ENCODE measurements at places on chromosomes 1 and 21.
A peak's percentile ranks its signal among the peaks of the same experiment; 100 is the strongest.

- no peak for DNase-seq
Measured at GRCh38 chr1:62716397-62716796, 28.2 kb upstream of the DOCK7 start.

DNA sequence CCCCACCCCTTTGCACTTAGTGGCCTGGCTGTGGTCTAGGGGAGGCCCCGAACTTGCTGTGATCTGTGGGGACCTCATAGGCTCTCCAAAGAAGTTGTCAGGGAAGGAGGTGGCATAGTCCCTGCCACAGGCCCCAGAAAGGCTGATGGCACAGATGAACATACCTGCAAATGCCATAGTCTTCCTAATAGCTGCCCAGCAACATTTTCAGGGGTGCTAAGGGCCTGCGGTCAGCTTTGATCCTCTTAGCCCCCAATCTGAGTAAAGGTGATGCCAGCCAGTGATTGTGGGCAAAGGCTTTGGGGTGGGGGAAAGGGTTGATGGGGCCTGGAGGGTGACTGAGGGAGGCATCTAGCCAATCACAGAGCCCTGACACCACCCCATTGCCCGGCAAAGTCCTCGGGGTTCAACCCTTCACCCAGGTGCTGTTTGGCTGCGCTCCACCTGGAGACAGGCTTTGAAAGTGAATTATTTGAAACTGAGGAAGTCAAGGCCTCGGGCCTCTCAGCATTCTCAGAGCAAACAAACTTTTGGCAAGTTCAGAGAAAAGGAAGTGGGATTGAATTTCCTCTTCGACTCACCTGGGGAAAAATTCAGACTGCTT, 35.8 kb downstream of the PAX7 start:
- no peak for DNase-seq

GRCh38 chr1:55544826-55545225, 329.7 kb upstream of the USP24 start:
- no peak for DNase-seq

GRCh38 chr1:236113324-236114032, 28.9 kb upstream of the GPR137B start:
- no peak for DNase-seq

- DNase-seq: no peak
Measured at GRCh38 chr1:65531972-65532570, 111.6 kb downstream of the LEPR start.

- no peak for DNase-seq
Measured at GRCh38 chr1:118136187-118136941, 48.7 kb downstream of the SPAG17 start.

DNA sequence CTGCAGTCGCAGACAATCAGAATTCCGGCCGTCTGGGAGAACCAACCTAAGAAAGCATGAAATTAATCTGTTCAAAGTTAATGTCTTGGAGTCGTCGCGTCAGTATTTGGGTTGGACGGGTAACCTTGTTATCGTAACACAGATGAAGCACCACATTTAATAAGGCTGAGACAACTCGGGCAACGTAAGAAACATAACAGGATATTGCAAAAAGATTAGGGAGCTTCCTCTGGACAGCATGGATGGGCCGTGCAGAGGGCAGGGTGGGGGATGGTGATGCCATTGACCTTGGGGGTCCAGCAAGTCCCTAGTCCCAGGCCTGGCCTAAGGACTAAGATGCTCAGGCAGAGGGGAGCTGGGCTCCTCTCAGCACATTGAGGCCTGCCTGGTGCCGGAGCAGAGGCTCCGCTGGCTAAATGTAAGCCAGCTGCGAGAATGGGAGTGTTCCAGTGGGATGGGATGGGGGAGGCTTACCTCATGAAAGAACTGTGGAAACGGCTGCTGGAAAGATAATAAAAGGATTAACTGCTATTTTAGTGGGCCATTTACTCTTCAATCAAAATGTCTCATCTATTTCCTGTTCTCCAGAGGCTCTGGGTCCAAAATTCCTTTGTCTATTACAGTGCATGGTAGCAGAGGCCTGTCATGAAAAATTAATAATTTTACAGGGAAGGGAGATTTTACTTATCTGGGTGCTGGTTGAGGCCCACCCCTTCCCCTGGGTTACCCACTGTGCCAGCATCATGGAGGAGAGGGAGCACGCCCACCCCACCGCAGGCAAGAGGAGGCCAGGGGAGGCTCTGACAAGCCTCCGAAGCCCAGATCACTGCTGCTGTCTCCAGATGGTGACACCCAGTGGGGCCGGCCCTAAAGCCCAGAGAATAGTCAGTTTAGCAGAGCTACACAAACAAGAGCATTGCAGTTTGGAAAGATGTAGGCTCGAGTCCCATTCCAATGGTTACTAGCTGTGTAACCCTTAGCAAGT, 131.6 kb downstream of the DMRTB1 start:
- no peak for DNase-seq

DNA sequence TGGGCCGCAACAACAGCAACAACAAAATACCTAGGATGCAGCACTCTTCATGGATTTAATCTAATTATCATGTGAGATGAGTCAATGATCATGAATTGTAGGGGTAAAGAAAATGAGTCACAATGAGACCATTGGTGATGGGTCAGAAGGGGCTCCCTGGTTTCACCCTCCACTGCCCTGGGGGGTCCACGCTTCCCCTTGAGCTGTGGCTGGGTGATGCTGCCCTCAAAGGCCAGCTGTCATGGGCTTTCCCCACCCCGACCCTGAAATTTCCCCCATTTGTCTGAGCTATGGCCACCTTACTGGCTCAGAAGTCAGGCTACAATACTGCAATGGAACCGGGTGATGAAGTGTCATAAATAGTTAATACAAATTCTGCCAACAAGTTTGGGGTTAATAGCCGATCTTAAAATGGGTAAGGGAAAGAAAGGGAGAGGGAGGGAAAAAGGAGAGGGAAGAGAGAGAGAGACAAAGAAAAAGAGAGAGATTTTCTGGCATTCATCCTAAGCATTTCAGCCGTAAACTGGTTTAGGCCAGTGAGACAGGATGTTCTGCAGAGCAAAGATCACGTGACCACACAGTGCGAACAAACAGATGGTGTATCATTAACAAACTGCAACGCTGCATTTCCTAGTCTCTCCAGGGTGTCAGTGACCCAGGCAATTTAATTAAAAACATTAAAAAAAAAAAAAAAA, 143.4 kb upstream of the ERRFI1 start:
- peak; percentile 93 for DNase-seq

DNA sequence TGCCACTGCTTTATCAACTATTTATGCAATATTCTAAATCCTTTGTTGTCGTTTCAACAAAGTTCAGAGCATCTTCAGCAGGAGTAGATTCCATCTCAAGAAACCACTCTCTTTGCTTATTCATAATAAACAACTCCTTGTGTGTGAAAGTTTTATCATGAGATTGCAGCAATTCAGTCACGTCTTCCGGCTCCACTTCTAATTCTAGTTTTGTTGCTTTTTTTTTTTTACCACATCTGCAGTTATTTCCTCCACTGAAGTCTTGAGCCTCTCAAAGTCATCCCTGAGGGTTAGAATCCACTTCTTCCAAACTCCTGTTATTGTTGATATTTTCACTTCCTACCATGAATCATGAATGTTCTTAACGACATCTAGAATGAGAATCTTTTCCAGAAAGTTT, 14.8 kb upstream of the ETS2 start:
- no peak for DNase-seq

DNA sequence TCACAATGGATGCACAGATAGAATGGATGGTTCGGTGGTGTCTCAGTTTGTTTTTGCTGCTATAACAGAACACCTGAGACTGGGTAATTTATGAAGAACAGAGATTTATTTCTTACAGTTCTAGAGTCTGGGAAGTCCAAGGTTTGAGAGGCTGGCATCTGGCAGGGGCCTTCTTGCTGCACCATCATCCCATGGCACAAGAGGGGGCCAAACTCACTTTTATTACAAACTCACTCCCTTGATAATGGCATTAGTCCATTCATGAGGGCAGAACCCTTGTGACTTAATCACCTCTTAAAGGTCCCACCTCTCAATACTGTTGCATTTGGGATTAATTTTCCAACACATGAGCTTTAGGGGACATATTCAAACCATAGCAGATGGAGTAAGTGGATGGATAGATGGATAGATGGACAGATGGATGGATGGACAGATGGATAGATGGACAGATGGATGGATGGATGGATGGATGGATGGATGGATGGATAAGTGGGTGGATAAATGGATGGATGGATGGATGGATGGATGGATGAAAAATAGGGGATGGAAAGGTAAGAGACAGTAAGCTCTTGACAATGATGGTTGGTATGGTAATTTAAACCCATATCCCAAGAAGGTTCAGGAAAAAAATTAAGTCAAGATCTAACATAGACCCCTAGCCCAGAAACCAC, 16.5 kb downstream of the CAMK2N1 start:
- peak; percentile 49 for DNase-seq

DNA sequence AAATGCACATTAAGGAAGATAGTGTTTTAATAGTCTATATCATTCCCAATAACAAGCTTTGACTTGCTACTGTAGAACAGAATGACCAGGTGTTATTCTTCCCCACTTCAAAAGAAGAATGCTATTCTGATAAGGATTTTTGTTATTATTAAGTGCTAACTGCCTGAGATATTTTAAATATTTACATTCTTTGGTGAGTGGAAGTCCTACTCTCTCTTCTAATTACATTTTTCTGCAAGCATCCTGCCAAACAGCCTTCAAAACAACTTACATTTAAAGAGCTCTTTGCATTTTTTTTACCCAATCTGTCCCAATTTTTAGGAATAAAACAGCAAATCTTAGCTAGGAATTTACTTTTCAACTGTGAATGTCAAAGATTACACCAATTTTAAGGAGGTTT, 23.5 kb upstream of the SYDE2 start:
- no peak for DNase-seq

DNA sequence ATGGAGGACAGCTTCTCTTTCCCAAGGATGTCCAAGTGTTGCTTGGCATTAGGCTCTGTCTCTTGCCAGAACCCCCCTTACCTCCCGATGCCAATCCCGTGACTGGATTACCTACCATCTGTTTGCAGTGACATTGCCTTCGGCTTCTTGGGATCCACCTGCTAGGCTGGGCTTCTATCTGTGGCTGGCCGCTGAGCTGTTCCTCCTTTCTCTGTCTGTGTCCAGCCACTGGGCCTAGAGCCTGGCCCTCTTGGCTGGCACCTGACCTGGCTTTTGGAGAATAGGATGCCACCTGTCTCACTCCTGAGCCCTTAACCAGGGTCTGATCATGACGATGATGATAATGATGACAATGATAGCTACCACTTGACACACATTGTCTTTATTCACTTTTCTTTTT, 41.6 kb upstream of the STUM start:
- DNase-seq: no peak

DNA sequence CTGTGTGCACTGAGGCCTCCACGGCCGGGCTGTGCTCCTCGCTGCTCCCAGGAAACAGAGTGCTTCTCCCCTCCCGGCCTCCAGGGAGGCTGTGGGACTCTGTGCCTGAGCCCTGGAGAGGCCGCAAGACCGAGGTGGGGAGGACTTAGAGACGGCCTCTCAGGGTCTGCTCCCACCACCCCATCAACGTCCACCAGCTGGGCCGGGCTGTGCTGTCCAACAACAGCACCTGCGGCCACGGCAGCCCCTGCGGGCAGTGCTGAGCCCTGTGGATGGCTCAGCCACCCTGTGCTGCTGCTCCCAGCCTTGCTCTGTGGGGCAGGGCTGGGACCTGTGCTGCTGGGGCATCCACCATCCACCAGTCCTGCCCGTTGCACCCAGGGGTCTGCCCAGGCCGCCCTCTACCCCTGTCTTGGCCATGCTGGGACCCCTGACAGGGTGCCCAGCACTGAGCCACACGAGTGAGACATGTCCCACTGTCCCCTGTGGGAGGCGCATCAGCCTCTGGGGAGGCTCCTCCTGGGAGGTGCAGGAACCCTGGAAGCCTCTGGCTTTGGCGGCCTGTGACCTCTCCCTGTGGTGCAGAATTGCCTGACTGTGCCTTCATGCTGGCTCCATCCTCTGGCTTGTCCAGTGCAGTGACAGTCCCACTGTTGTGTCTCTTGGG, 31.2 kb upstream of the LRRC3 start:
- DNase-seq: no peak

DNA sequence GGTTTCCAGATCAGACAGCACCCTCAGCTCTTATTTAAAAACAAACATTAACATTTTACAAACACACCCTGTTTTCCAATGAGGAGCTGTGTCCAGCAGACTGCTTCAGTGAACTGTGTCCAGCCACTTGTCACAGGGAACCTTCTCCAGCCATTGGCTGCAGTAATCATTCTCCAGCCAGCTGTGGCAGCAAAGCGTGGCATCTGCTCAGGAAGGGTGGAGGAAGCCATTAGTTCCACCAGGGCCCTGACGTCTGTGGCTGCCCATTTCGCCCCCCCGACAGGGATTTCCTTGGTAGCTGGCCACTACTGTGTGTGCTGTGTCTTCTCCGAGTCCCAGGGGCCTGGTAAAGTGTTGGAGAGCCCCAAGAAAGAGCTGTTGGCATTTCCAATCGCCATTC, 62.9 kb upstream of the SELENON start:
- no peak for DNase-seq

- no peak for DNase-seq
Measured at GRCh38 chr1:247453997-247454396, 3.9 kb downstream of the OR2B11 start.

DNA sequence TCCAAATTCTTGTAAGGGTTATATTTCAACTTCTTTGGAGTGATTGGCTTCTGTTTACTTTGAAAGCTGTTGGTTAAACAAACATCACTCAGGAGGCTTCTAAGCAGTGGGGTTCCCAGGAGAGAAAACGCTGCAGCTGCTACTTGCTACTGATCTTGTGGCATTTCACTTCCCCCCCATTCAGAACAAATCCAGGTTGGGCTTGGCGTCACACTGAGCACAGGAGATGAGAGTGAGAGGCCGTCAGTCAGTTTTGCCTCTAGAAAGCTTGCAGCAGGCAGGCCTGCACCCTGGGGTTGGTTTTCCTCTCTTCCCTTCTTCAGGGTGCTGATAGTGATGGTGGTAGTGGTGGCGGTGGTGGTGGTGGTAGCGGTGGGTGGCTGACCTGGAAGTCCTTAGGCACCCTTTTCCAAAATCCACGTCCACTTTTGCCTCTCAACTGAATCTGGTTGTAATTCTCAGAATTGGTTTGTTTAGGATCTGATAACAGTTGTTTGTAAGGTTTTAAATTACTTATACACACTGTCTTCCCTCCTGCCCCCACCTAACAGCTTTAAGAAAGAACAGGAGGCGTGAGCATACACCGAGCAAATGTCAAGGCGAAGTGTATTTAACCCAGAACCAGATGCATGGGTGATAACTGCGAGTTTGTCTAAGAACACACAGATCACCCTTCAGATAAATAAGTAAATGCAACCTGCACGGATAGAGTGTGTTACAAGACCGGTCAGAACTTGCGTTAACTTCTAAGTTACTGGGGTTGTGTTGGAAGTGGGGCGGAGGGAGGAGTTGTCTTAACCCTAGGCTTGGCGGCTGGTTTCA, 3.2 kb upstream of the PROX1 start:
- DNase-seq: no peak

Data from HepG2 (cell line).